Forelimb muscle (tissue), 1 donor: ENCODE measurements at places on chromosomes 16 and 17.

DNA sequence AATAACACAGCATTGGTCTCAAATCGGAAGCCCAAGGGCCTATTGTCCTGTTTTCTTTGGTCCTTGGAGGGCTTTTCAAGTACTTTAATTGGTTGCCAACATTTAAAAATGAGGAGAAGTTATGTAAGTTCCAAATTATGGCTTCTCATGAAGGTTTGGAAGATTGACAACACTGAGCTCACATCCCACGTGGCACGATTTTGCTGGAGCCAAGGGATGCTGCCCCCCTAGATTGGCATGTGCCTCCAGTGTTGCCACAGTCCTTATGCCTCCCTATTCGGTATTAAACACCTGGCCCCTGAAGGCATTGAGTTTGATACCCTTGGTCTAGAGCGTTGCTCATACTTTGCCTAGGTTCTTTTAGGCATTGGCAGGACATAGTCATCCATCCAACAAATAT is 108.0 kb downstream of the ZNF18 start:
- no peak for DNase-seq

GRCh38 chr17:69654981-69655855 is 240.7 kb downstream of the MAP2K6 start:
- DNase-seq: no peak

DNA sequence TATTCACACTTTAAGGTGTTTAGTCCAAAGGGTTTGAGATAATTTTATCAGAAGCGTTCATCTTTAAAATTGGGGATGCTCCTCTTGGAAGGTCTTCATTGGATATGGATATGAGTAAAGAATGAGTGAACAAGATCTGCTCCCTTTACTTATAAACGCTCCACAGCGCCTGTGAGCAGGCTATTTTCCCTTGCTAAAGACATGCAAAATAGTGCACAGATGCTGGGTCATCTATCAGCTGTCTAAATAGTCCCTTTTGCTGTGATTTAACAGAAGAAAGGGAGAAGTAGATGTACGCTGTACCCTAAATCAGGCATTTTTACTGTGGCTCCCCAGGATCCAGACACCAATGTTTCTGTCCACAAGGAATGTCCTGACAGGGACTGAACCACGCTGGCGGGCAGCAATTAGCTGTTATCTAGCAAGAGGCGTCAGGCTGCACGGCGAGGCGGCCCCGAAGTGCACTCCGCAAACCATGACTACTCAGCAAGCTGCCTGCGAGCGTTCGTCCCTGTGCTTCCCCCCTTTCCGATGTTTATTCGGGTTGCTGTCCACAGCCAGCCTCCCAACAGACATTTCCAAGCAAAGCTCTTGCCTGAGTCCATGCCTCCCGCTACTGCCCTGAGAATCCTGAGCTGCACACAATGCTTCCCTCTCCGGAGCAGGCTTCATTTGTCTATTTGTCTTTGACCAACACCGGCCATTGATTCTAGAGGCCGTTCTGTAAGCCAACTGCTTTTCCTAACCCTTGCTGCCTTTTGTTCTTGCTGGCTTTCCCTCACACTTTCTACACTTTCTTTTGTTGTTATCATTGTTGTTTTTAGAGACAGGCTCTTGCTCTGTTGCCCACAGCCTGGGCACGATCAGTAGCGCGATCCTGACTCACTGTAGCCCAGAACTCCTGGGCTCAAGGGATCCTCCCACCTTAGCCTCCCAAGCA is 55.7 kb upstream of the CNEP1R1 start:
- DNase-seq: no peak

DNA sequence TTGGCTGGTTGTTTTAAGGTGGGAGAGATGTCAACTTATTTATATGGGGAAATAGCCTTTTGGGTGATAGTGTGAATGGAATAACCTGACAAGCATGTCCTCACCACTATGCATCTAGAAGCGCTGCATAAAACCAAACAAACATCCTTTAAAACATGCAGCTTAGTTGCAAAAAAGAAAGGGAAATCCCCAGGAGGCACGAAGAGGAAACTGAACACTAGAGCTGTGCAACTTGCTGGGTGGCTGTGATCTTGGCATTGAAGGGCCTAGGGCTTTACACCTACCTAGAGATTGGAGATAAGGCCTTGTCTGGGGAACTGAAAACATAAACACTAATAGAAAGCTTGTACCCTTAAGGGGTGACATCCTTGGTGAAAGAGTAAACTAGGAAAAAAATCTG is 7.3 kb downstream of the C16orf54 start:
- DNase-seq: no peak

- no peak for DNase-seq
Measured at GRCh38 chr16:55035956-55036355, 105.3 kb downstream of the IRX5 start.

DNA sequence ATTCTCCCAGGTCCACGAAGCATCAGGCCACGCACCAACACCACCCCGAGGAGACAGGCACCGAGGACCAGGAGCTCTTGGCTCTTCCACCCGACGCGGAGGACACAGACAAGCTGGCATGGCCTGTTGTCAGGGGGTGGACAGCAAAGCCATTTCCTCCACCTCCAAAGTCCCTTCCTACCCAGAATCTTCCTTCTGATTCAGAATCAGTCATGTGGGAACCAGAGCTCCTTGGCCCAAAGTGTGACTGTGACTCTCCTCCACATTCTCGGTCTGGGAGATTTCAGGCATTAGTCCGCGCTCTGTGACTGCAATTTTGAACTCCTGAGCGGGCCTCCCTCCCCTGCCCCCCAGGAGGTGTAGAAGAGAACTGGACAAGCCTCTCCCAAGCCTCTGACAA is 9.2 kb downstream of the DNAH17 start:
- no peak for DNase-seq

- DNase-seq: no peak
Measured at GRCh38 chr16:78500659-78501270, 401.3 kb downstream of the WWOX start.

- DNase-seq: no peak
Measured at GRCh38 chr17:74361230-74362068, at the start of gene BTBD17. Gene BTBD17, minus strand, starts transcription at chr17:74361868. Its CDS starts 49 bp downstream, at chr17:74361819.

- DNase-seq: no peak
Measured at GRCh38 chr17:80431246-80432195, 16.6 kb downstream of the ENDOV start.

GRCh38 chr16:77877712-77878347 is 89.5 kb downstream of the VAT1L start:
- DNase-seq: no peak

- peak; percentile 90 for DNase-seq
Measured at GRCh38 chr16:67841816-67842508, at the start of gene THAP11. Gene THAP11, plus strand, starts transcription at chr16:67842320. Its CDS starts 235 bp downstream, at chr16:67842555.

DNA sequence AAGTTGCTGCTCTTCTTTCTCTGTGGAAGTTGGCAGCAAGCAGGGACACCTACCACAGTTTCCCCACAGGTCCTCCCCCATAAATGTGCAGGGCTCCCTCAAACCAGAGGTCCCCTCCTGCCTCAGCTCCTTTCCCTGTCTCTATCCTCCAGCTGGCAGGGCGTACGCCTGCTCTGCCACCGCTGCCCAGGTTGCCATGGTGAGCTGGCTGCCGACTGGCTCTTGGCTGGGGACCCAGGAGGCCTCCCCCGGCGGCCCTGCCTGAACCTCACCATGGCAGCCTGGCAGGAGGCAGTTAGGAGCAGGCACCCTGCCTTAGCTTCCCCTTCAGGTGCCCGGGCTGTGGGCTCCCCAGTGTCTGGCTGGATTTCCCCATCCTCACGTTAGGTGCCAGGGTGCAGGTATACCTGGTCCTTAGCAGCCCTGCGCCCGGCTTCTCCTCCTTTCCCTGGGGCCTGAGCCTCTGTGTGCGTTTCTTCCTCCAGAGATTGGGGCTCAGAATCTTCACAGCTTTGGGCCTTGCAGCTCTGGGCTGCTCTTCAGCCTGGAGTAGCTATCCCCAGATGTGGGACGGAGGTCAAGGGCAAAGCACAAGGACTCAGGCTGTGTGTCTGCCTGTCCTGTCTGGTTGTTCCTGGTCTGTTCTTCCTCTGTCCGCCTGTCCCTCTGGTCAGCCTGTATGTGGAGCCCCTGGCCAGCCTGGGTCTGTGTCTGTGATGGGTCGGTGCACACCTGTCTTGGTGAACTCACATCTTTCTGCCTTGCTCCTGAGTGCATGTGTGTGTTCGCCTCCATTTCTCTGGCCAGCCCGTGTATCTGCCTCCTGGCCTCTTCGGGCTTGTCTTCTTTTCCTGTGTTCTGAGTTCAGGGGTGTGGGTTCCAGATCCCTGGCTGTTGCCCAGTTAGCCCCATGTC is 15.7 kb downstream of the GJD3 start:
- DNase-seq: no peak

DNA sequence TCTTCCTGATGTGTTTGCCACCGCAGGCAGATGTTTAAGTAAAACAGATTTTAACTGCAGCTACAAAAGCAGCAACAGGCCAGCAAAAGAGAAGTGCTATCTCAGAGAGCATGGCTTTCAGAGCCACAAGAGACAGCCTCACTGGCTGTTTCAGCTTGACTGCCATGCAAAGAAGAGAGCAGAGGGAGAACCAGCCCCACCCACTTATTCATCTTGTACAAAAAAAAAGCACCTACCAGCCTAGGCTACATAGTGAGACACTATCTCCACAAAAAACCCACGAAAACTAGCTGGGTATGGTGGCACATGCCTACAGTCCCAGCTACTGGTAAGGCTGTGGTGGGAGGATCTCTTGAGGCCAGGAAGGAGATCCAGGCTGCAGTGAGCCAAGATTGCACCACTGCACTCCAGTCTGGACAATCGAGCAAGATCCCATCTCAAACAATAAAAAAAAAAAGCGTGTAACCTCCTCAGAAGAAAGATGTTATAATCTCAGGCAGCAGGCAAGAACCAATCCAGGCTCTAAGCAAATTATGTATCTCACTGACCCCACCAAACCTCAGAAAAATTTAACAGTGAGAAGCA is 30.0 kb downstream of the STH start:
- no peak for DNase-seq

GRCh38 chr16:53855511-53855910 is 151.6 kb downstream of the FTO start:
- DNase-seq: no peak

GRCh38 chr17:78258323-78259191 is 27.1 kb downstream of the TMEM235 start:
- DNase-seq: no peak

DNA sequence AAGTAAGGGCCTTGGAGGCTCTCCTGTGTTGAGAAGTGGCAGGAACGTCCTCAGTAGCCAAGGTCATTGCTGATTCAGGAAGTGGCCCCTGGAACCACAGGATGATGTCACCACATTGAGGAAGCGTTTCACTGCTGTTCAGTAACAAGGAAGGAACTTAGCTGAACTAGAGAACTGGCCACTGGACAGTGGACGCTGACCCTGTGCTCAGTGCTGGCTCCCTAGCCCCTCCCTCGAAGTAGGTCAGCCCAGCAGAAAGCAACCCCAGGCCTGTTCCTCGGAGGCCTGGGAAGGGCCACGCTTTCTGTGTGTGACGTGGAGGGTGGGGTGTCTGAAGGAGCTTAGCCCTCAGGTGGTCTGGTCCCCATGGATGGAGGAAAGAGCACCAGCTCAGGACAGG is 58.3 kb downstream of the B9D1 start:
- peak; percentile 19 for DNase-seq

- DNase-seq: no peak
Measured at GRCh38 chr17:34135841-34136240, 119.2 kb upstream of the CCL2 start.

- DNase-seq: peak; percentile 43
Measured at GRCh38 chr16:69123910-69124309, 8.5 kb downstream of the CHTF8 start.

- DNase-seq: no peak
Measured at GRCh38 chr16:64250866-64251265, 871.0 kb downstream of the CDH11 start.

DNA sequence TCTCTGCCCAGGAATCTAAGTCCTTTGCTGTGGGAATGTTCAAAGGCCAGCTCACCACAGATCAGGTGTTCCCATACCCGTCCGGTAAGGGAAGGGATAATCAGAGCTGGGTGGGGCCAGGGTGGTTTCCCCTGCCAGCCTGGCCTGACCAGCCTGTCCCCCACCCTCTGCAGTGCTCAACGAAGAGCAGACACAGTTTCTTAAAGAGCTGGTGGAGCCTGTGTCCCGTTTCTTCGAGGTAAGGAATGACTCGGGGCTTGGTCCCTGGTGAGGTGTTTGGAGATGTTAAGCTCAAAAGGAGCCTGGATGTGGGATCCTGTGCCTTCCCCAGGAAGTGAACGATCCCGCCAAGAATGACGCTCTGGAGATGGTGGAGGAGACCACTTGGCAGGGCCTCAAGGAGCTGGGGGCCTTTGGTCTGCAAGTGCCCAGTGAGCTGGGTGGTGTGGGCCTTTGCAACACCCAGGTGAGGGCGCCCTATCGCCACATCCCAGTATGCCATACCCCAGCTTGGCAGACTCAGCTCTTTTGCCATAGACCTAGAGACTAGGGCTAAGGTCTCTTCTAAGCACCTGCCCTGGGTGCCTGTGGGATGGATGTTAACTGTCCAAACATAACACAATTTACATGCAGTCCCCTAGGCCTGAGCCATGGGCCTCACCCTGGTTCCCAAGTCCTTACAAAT is 997 bp downstream of the ACADVL start:
- DNase-seq: no peak

GRCh38 chr16:46973996-46974324 is 486 bp upstream of the DNAJA2 start:
- DNase-seq: no peak

DNA sequence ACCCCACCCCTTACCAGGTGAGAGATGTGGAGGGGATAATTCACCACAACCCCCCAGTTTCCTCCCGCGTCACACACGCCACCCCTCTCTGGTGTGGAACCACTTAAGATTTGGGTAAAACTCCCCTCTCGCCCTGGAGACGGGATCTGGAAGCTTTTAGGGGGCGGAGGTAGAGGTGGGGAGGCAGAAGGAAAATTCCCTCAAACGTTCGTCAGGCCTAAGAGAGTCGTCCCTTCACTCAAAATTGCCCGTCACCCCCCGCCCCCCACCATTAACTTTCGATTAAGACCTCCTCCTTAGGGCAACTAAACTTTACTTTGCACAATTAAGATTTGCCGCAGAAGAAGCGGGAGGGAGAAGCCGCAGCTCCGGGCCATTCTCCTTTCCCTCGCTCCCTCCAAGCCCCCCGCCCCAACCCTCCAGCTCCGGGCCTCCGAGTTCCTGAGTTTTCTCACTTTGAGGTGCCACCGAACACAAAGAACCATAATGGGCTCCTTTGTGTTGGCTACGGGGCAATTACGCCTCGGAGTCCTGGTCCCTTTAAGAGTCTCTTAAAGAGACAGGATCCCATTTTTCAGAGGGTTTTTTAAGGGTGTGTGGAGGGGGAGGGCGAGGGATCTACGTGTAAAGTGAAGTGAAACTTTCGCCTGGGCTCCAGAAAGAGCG is 985 bp upstream of the FZD2 start:
- DNase-seq: no peak
